CD4-positive, alpha-beta T cell treated with Interleukin-15 for 1 hour (primary cell): ENCODE measurements at places on chromosomes 4 and X.

- DNase-seq, result no peak
Observed at GRCh38 chrX:78748846-78749245, 1.3 kb downstream of the LPAR4 start.

- DNase-seq, result no peak
Observed at GRCh38 chr4:123559955-123560871, 163.6 kb downstream of the SPRY1 start.

GRCh38 chrX:15359701-15360100 is 24.4 kb upstream of the PIGA start:
- DNase-seq, result no peak

GRCh38 chrX:134572816-134573682 is 85.2 kb downstream of the PLAC1 start:
- no peak for DNase-seq

DNA sequence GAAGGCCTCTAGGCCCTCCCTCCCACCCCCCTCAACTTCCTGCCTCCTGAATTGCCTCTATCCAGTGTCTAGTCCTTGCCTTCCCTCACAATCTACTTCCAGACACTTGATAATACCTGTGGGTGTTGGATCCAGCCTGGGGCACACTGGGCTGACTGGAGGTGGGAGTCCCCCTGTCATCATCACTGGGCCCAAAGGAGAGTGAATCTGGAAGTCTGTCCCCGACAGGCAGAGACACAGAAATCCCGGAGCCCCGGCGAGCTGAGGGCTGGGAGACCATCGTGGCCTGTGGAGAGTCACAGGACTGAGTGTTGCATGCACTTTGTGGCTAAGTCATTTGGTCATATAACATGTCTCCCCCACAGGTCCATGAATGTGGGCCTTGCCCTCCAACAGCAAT is 8.4 kb upstream of the SYP start:
- no peak for DNase-seq

GRCh38 chr4:8160233-8160560 is 1.6 kb upstream of the ABLIM2 start:
- no peak for DNase-seq

DNA sequence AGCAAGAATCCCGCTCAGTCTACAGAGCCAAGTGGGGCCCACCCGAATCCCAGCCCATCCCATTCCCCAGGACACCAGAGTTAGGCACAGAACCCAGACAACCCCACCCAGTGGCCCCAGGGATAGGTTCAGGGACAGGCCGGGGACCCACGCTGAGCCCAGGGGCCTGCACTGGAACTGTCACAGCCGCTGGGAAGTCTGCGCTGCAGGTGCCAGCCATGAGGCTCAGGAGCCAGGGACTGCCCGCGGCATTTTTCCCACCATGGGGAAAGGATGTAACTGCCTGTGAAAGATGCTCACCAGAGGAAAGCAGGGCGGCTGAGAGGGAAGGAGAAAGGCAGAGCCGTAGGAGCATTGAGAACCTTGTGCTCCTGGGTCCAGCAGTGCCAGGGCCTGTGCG is 12.0 kb downstream of the EVC2 start:
- DNase-seq, result no peak

DNA sequence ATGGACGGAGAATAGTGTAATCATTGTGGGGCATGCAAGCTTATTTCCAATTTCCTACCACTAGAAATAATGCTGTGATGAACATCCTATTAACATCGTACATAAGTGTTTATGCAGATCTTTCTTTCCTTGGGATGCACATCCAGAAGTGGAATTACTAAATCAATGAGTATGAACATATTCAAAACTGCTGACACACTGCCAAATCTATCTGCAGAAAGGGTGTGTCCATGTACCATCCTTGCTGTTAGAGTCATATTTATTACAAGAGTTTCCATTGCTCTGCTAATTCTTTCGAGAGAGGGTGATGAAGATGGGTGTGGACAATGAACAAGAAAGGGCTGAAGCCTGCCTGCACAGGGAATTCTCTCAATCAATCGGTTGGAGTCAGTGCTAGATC is 82.6 kb downstream of the GPC4 start:
- no peak for DNase-seq

DNA sequence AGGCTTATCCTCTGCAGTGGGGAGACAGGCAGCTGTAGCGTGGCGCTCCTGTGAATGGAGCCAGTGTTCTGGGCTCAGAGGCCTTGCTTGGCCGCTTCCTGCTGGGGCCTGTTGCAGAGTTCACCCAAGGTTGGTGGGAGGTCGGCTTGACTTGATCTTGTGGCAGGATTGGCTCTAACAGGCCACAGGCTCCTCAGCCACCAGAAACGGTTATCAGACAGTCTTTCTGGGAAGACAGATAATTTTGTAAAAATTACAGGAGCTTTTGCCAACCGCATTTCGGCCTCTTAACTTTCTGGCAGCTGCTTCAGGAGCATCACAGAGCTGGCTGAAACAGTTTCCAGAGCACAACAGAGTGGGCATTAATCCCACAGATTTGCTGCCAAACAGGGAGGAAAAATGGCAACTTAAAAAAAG is 66.4 kb downstream of the DIPK2B start:
- no peak for DNase-seq

DNA sequence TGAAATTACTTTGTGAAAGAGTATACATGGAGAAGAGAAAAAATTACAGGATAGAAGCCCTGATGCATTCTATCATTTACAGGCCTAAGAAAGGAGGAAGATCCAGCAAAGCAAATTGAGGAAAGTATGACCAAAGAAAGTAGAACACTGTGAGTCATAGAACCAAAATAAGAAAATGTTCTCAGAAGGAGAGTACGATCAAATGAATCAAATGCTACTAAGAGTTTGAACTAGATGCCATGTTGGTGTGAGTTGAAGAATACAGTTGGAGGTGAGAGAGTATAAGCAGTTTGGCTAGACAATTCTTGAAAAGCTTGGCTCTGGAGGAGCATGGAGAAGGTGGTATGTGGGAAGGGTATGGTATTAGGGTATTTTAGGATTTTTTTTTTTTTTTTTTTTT is 161.8 kb downstream of the RPA4 start:
- DNase-seq, result no peak

- no peak for DNase-seq
Observed at GRCh38 chr4:163233321-163233720, 66.6 kb upstream of the NAF1 start.

GRCh38 chrX:78769101-78769755 is 21.7 kb downstream of the LPAR4 start:
- DNase-seq, result no peak

DNA sequence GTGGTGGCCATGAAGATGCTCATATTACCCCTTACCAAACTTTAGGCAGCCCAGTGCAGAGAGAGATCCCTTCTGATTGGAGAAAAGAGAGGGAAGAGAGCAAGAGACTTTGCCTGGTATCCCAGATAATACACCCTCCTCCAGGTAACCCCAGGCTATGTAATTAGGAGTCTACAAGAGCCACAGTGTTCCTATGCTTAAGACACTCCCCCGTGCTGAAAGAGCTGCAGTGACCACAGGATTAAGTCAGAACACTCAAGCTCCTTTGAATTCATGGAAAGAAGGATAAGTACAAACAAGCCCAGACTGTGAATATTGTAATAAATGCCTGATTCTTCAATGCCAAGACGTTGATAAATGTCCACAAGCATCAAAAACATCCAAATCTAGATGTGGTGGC is 41.4 kb downstream of the PABPC4L start:
- no peak for DNase-seq

GRCh38 chr4:17283251-17283650 is 228.6 kb downstream of the QDPR start:
- DNase-seq, result no peak

- DNase-seq, result no peak
Observed at GRCh38 chr4:108425988-108426387, 194.4 kb upstream of the RPL34 start.

- DNase-seq, result no peak
Observed at GRCh38 chr4:15691346-15692135, 9.9 kb downstream of the FAM200B start.

DNA sequence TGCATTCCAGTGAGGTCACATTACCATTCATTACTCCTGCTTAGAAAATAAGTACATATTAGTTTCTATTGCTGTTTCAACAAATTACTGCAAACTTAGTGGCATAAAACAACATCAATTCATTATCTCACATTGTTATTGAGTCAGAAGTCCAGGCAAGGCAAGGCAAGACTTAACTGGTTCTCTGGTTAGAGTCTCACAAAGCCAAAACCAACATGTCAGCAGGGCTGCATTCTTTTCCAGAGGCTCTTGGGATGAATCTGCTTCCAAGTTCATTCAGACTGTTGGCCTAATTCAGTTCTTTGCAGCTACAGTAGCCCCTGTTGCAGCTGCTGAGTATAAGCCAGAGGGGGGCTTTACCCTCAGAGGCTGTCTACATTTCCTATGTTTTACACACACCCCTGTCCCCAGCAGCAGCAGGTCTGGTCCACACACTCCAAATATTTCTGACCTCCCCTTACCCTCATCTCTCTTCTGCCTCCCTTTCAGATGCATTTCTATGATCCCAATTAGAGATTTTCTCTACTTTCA is 892.1 kb upstream of the EPHA5 start:
- DNase-seq, result no peak

- no peak for DNase-seq
Observed at GRCh38 chr4:97762115-97762512, 381.2 kb downstream of the STPG2 start.

GRCh38 chr4:10753856-10754402 is 69.4 kb upstream of the CLNK start:
- no peak for DNase-seq

DNA sequence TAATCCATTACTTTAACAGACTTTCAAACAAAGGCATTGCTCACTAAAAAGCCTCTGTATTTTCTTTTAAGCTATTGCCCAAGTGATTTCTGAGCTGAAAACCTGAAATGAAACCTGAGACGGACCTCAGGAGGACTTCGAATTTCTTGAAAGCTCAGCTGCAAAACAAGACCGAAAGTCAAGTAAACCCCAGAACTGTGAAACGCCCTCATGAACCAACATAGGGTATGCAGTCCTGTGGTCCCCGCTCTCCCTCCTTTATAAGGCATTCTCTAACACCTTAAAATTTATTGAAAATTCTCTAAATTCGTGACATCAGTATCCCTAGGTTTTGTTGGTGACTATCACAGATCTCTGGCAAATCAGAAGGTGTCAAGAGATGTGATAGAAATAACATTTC is 91.8 kb downstream of the SHISA3 start:
- no peak for DNase-seq

- no peak for DNase-seq
Observed at GRCh38 chr4:124536946-124537345, 175.6 kb downstream of the ANKRD50 start.

- no peak for DNase-seq
Observed at GRCh38 chr4:5399790-5400421, 308.5 kb downstream of the EVC2 start.

- DNase-seq, result no peak
Observed at GRCh38 chr4:54662901-54663585, 5.3 kb downstream of the KIT start.

DNA sequence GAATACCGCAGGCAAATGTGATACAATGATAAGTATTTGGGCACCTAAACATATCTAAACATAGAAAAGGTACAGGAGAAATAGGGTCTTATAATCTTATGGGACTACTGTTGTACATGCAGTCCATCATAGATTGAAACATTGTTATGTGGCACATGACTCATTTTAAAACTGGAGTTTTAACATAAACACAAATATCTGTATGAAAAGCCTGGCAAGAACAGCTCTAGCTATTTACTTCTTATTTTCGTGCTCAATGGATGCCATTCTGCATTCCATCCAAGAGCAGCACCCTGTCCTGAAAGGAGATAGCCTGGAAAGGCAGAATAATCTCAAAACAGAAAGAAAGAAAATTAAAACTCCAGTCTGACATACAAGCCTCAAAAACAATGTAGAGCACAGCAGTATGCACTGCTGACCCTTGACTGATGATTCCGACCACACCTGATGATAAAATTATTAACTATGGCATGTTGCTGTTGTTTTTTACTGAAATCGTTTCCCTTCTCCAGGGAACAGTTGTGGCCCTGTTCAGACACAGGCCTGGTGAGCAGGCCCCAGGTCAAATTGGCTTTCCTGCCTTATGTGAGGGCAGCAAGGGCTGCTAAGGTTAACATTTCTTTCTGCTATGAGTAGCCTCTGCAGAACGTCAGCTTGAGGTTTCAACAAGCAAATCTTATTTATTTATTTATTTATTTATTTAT is 152.7 kb downstream of the APBB2 start:
- no peak for DNase-seq

- no peak for DNase-seq
Observed at GRCh38 chrX:148755111-148755510, 254.7 kb downstream of the AFF2 start.

- DNase-seq, result no peak
Observed at GRCh38 chr4:184369871-184370270, 104.5 kb downstream of the IRF2 start.

- no peak for DNase-seq
Observed at GRCh38 chrX:70769659-70770227, 138.8 kb downstream of the TEX11 start.

DNA sequence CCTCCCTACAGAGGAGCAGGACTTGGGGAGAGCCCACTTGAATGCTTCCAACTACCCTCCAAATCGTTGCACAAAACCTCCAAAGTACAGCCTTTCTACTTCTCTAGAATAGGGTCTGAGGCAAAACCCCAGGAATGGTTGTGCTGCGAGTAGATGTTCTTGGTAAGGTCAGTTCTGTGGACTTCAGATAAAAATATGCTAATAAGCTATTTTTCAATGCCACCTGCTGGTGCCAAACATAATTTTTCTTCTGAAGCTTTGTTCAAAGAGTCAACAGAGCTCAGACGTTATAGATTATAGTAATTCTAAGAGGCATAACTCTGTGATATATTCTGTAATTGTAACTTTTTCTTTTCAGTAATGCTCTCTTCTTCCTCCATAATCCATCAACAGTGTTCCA is 425.7 kb downstream of the GPAT3 start:
- DNase-seq, result no peak

DNA sequence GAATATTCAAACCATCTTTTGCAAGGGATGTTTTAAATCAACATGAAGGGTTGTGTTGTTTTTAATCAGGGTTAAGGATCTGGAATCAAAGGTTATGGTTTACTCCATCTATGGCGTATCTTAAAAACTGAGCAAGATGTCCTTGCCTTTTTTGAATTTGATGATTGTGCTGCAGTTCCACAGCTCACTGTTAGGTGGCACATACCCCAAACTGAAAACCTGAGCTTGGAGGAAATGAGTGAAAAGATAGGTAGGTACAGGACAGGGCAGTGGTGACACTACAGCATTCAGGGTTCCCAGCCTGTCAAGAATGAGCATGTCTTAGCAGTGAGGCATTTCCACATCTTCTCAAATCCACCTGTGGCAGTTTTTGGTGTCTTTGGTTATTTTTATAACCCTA is 13.1 kb upstream of the EOLA1 start:
- peak; percentile 56 for DNase-seq

GRCh38 chrX:781224-782204 is 150.9 kb downstream of the SHOX start:
- DNase-seq, result no peak

GRCh38 chr4:39620551-39621313 is 17.9 kb downstream of the SMIM14 start:
- no peak for DNase-seq
